Esophagus muscularis mucosa (tissue), 4 donors: ENCODE measurements at places on chromosomes 6 and 20.

GRCh38 chr6:89694428-89694827 lies 55.9 kb upstream of the LYRM2 start:
- DNase-seq, result peak; percentile 34

GRCh38 chr20:13515291-13515690 lies 123.4 kb downstream of the TASP1 start:
- no peak for DNase-seq

- DNase-seq, result no peak
Measured at GRCh38 chr20:24763386-24764026, 185.6 kb upstream of the CST7 start.

DNA sequence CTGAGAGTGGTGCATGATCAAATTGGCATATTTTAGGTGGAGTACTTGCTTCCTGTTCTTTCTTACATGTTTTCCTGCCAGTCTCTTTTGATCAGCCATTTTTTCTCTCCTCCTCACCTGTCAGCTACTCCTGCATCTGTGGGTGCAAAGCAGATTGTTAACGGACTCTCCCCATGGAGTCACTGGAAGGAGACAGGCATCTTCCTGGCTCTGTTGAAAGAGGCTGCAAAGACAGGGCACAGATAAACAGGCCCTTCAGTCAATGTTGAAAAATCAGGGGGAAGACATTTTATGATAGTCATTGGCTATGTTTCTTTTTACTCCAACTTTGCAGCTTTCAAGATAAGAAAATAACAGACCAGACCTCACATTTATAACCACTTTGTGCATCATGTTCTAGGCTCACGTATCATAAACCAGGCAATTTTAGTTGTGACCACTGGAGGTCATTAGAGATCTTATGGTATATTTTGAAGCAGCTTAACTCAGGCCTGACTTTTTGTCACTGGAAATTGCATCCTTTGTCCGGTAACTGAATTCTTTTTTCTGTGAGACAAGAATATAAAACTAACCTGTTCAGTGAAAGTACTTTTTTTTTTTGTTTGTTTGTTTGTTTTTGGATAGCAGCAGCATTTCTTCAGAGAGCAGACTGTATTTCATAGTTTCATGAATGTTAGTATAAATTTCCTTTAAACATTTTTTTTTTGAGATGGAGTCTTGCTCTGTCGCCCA lies 20.1 kb downstream of the ECT2L start:
- DNase-seq, result no peak

DNA sequence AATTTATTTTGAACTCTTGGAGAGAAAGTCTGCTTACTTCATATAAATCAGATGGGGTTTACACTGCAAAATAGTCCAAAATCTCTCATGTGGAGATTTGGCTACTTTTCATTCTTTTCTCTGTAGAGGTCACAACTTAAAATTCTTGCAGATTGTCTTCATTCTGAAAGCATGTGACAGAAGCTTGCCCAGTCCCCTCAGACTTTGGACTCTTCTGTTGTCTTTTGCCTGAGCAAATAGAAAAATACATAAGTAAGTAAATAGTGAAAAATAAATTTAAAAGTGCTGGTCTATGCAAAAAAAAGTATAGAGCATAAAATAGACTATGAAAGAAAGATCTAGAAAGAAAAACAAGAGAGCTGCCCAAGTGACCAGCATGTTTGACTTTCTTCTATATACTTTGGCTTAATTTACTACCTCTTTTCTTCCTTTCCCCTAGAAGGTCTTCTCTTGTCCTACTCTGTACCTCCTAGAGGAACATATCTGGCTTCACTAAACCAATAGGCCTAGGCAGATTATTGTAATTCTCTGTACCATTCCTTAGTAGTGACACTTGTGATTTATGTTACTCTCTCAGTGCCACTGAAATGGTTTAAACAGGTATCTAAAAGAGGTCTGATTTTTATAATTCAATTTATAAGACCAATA lies 260.9 kb downstream of the TENT5A start:
- DNase-seq, result no peak

GRCh38 chr6:13273931-13274706 lies 54.2 kb downstream of the TBC1D7 start:
- no peak for DNase-seq

GRCh38 chr20:20489054-20489453 lies 121.2 kb downstream of the INSM1 start:
- no peak for DNase-seq

GRCh38 chr6:36268478-36269275 lies 1.2 kb upstream of the PNPLA1 start:
- DNase-seq, result no peak

DNA sequence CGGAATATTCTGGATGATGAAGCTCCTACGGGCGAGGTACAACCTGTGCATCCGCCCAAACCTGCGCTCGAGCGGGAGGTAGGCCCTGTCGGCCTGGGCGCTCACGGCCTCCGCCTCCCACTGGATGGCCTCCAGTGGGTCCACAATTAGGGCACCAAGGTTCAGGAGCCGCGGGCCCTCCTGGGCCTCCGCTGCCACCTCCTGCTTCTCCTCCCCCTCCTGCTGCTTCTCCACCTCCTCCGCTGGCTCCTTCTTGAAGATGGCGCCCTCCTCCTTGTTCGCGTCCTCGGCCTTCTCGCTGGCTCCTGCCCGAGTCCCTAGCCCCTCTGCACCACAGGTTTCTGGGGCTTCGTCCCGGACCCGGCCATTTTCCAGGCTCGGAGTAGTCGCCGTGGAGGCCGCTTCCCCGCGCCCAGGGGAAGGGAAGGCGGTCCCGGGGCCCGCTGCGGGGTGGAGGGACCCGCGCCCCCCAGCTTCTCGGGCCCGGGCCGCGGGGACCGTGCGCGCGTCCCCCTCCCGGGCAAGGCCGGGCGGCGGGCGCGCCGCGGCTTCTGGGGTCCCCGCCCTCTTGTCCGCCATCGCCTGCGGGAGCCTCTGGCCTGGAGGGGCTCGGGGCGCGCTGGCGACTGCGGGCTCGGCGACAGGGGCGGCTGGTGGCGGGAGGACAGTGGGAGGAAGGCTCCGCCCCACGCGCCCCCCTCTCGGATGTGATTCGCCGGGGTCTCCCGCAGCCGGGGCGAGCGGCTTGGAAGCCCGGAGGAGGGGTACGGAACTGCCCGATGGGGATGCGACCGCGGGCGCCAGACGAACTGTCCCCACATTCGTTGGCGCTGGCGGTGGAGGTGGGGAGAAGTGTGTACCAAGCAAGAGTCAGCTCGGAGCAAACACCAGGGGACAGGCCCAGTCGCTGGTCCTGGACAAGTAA lies 17.6 kb downstream of the PLAGL2 start:
- DNase-seq, result no peak
